ENCODE measurements at places on chromosomes 2 and 18.

GRCh38 chr18:29351171-29351570 is 1174.2 kb upstream of the CDH2 start:
- no peak for DNase-seq

DNA sequence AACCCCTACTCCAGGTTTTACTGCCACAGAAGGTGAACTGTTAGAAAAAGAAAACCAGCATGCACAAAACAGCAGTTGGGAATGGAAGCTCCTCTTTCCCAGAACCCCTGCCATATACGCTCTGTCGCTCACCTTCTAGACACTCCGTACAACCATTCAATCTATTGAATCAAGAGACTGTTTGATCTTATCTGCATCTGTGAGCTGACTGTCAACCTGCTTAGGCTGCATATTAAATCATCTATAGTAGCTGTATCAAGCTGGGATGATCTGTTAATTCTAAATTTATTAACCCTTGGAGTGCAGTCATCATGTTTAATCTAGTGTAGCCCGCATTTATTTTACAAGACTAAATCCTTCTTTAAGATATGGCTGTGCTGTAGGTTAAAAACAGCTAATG is 13.6 kb upstream of the BCL11A start:
- DNase-seq, result no peak

GRCh38 chr2:231132129-231132528 is 7.3 kb upstream of the HTR2B start:
- no peak for DNase-seq

- no peak for DNase-seq
Measured at GRCh38 chr18:42141439-42141838, 186.4 kb downstream of the PIK3C3 start.

- DNase-seq, result no peak
Measured at GRCh38 chr2:193738892-193739291, 1544.2 kb upstream of the TMEFF2 start.

GRCh38 chr2:148614322-148615049 is 30.1 kb upstream of the EPC2 start:
- no peak for DNase-seq

DNA sequence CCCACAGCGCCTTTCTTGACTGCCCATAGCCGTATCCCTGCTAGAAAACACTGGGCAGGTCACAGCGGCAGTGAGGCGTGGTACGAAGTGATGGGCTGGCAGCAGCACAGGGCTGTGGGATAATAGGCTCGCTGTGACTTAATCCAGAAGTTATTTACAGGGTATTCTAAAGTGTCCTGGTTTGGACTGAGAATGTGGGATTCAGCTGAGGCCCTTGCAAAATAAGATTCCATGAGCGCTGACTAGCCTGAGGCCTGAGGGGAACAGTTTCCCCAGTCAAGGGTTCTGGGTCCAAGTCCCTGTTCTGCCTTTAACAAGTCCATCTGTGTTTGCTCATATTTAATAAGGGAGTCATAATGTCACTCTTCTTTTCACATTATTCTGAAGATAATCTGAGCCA is 34.6 kb downstream of the SETBP1 start:
- no peak for DNase-seq

- no peak for DNase-seq
Measured at GRCh38 chr2:119517433-119517832, 6.8 kb downstream of the SCTR start.

- DNase-seq, result no peak
Measured at GRCh38 chr2:8520791-8521344, 161.0 kb upstream of the ID2 start.

GRCh38 chr2:71538241-71538640 is 84.9 kb downstream of the DYSF start:
- DNase-seq, result no peak
